ENCODE measurements at places on chromosomes 13 and 19.

GRCh38 chr19:16381756-16382401, 57.3 kb downstream of the KLF2 start:
- no peak for DNase-seq

DNA sequence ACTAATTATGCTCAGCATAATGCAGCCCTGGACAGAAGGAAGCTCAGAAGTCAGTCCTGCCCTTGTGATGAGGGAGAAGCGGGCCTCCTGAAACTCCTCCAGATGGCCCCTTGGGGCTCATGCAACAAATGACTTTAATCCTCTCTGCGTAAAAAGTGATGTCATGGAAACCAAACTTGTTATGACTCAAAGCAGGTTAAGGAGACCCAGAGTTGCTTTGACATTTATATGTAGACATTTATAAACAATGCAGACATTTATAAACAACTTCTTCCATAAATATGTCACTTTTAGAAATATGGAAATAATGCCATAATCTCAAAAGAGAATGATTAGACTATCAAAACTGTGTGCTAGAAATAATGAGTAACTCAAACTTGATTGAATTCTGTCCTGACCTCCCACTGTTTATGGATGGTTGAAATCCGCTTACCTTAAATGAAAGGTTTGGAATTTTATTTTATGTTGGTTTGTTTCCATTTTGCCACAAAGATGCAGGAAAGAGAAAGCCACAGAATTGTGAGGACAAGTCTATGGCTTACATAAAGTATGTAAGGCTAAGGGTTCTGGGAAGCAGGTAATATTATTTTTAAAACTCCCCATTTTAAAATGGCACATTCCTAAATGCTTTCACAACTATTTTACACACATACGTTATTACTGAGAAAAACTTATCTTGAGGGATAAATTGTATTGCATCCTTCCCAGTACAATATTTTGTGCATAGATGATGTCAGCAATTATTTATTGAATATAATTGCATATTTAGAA, 73.7 kb downstream of the CYSLTR2 start:
- DNase-seq, result no peak

- DNase-seq, result no peak
Observed at GRCh38 chr13:37202264-37202663, 96.8 kb upstream of the CSNK1A1L start.

- no peak for DNase-seq
Observed at GRCh38 chr13:103948426-103948825, 882.2 kb upstream of the SLC10A2 start.

GRCh38 chr19:38671654-38672053, 24.2 kb downstream of the ACTN4 start:
- DNase-seq, result no peak

DNA sequence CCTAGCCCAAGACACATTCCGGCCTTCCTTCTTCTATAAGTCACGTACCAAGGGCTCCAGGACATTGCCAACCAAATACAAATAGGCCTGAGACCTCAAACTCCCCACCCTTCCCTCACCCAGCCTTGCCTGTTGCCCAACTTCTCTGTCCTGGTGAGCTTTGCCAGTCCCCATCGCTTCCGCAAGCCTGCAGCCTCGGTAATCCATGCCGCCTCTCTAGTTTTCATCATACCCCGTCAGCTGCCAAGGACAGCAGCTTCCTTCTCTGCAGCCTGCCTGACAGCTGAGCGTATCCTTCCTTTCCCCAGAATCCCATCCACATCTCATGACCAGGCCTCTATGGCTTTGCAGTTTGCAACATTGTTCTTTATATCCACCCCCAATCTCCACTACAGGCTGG, 36.6 kb upstream of the POMP start:
- DNase-seq, result no peak

GRCh38 chr13:97849305-97849704, 104.2 kb upstream of the IPO5 start:
- DNase-seq, result peak; percentile 45

GRCh38 chr13:41411060-41411459, 46.3 kb upstream of the RGCC start:
- DNase-seq, result no peak

- DNase-seq, result peak; percentile 60
Observed at GRCh38 chr19:42563352-42564210, 31.1 kb downstream of the CEACAM8 start.

GRCh38 chr19:42086770-42087550, 11.0 kb downstream of the ZNF574 start:
- DNase-seq, result no peak

DNA sequence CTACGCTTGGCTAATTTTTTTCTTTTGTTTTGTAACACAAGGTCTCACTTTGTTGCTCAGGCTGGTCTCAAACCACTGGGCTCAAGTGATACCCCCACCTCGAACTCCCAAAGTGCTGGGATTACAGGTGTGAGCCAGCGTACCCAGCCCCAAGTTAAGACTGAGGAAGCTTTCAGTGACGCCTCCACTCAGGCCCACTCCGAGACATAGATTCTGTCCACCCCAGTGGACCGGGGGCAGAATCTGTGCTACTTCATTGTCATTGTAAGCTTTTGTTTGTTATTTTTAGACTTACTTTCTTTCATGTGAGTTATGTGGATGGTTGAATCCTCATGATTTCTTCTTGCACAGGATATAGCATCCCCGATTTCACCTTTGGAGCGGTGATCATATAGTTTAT, 156.9 kb upstream of the TSHZ3 start:
- DNase-seq, result no peak

- no peak for DNase-seq
Observed at GRCh38 chr19:38949580-38950367, 19.0 kb downstream of the MRPS12 start.

DNA sequence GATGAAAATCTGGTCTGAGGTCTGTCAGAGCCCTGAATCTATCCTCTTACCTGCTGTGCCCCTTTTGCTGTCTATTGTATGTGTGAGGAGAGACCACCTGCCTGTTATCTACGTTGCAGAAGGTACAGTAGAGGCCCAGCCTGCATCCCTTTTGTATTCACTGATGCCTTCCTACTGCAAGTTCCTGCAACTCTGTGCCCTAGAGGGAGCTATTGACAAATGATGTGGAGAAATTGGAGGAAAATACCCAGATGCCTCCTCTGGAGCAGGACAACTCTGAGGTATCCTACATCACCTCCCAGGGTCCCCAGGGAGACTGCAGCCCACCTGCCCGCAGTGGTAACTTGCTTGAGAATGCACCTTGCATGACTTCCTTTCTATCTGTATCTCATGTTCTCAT, 33.7 kb downstream of the SIAH3 start:
- DNase-seq, result peak; percentile 21

GRCh38 chr13:44352671-44353070, 21.0 kb upstream of the SERP2 start:
- no peak for DNase-seq

- DNase-seq, result no peak
Observed at GRCh38 chr13:32191452-32191998, 123.6 kb downstream of the ZAR1L start.

GRCh38 chr13:78197231-78197630, 278.6 kb upstream of the EDNRB start:
- DNase-seq, result no peak

GRCh38 chr19:55209693-55210472, 582 bp upstream of the PTPRH start:
- DNase-seq, result peak; percentile 87

- DNase-seq, result no peak
Observed at GRCh38 chr13:62598708-62599107, 1183.1 kb upstream of the PCDH20 start.

GRCh38 chr13:86563308-86563707, 764.1 kb upstream of the SLITRK6 start:
- peak; percentile 65 for DNase-seq

- no peak for DNase-seq
Observed at GRCh38 chr13:25932365-25932764, 119.5 kb downstream of the SHISA2 start.

- DNase-seq, result no peak
Observed at GRCh38 chr19:47063874-47064273, 15.4 kb upstream of the TMEM160 start.

DNA sequence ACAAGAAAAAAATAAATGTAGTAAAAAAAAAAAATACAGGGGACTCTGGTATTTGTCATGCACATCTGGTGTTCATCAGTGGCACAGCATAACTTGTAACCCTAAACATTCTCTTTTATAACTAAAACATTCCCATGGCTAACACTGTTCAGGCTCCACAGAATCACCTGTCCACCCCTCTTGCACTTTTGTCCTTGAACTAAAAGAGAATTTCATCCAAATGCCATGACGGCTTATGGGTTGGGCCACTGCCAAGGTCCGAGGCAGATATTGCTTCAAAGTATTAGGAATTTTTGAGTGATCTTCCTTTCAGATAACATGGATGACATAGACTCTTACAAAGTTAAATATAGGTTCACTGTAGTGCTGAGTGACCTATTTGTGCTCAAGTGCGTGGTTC, 25.7 kb upstream of the SERP2 start:
- no peak for DNase-seq

GRCh38 chr13:39835253-39835652, 179.8 kb downstream of the COG6 start:
- DNase-seq, result peak; percentile 4

- peak; percentile 24 for DNase-seq
Observed at GRCh38 chr13:75636436-75637180, 478 bp downstream of the LMO7 start.

DNA sequence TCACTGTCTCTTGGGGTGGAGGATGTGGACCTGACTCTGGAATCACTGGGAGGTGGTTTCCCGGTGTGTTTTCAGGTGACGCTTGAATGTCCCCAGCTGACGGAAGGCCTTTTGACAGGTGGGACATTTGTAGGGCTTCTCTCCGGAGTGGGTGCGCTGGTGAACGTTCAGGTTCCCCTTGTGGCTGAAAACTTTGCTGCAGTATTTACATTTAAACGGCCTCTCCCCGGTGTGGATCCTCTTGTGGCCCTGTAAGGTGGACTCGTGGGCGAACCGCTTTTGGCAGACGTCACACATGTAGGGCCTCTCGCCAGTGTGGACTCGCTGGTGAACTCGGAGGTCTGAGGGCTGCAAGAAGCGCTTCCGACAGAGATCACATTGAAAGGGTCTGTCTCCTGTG, 7.8 kb downstream of the ZSCAN5B start:
- DNase-seq, result no peak

DNA sequence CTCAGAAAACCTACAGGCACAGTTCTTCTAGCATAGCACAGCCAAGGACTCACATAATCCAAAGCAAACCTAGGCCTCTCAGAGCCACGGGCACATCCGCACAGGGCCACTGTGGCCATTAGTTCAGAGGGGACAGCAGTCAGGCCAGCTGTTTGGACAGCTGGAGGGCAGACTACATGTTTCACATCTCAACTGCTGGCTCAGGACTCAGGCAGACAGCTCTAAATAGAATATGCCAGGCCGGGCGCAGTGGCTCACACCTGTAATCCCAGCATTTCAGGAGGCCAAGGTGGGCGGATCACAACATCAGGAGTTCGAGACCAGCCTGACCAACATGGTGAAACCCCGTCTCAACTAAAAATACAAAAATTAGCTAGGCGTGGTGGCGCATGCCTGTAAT, 26.8 kb downstream of the SAFB2 start:
- DNase-seq, result no peak

DNA sequence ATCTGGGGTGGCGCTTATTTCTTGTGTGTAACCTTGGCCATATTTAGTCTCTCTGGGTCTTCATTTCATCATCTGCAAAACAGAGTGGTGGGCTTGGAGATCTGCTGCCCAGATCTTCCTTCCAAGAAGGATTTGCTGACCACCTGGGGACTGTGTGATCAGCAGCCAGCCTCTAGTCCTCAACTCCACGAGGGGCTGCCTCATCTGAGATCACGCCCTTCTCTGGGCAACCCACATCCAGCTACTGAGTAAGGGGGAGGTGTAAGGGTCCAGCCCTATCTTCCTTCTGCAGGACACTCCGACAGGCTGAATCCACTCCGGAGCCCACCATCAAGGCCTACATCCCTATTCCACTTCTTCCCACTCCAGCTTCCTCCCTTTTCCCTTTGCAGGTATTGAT, 57.9 kb downstream of the CHST8 start:
- DNase-seq, result no peak

DNA sequence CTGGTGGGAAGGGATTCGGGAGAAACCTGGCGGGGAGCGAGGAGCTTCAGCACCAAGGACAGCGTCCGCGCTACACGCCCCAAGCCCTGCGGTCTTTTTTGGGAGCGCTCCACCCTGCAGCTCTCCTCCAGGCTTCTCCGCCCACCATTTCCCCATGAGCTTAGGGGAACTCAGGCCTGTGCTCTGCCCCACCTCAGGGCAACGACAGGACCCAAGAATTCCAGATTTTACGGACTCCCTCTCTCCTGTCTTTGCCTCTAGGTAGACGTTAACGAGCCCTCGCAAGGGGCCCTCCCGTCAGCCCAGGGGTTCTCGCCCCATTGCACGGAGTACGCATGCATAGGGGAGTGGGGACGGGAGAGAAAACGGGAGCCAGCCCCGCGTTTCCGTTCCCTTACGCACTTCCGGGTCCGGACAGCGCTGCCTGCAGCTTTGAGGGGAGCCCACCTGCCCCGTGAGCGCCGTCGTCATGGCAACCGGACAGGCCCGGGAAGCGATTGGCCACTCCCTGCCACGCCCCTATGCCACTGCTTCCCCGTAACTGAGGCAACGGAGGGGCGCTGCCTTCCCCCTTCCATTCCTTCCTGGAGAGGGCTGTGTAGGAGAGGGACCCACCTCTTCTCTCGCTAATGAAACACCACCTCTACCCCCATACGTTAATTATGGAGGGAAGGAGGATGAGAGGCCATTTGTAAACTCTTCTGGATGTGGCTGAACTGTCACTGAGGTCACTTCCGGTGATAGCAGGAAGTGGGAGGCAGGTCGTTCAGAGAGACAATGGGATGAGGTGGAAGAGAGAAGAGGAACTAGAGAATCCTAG, 20.8 kb downstream of the NOVA2 start:
- DNase-seq, result peak; percentile 61

DNA sequence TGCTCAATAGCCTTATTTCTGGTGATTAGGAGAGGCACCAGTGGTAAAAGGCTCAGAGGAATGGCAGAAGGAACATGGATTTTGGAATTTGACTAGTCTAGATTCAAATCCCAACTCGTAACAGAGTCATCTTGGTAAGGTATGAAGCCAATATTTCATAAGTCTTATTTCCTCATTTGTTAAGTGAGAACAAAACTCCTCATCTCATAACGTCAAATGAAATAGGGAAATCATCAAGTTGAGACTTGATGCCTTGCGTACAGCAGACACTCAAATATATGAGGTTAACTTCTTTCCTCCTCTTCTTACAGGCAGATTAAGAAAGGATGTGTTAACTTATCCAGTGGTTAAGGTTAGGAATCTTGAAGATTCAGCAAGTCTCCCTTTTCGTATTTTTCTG, 189.2 kb downstream of the DLEU7 start:
- no peak for DNase-seq

DNA sequence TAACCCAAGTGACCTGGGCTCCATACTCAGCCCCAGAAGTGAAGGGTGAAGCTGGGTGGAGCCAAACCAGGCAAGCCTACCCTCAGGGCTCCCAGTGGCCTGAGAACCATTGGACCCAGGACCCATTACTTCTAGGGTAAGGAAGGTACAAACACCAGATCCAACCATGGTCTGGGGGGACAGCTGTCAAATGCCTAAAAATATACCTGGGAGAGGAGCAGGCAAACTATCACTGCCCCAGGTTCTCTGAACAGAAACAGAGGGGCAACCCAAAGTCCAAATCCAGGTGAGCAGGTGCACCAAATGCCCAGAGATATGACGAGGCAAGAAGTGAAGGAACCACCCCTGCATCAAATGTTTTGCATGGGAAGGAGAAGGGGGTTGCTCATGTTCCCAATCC, 6.1 kb upstream of the CEACAM7 start:
- no peak for DNase-seq

GRCh38 chr19:45995715-45996385, 583 bp downstream of the CCDC61 start:
- DNase-seq, result no peak

Measured in MCF 10A (cell line).